Naive thymus-derived CD8-positive, alpha-beta T cell (primary cell): ENCODE measurements at places on chromosomes 7 and 10.

- no peak for DNase-seq
Observed at GRCh38 chr7:8913682-8914081, 480.3 kb downstream of the NXPH1 start.

- no peak for DNase-seq
Observed at GRCh38 chr7:128030654-128031611, at the start of gene LRRC4. Gene LRRC4, minus strand, starts transcription at chr7:128031437. Its CDS starts 797 bp downstream, at chr7:128030640.

DNA sequence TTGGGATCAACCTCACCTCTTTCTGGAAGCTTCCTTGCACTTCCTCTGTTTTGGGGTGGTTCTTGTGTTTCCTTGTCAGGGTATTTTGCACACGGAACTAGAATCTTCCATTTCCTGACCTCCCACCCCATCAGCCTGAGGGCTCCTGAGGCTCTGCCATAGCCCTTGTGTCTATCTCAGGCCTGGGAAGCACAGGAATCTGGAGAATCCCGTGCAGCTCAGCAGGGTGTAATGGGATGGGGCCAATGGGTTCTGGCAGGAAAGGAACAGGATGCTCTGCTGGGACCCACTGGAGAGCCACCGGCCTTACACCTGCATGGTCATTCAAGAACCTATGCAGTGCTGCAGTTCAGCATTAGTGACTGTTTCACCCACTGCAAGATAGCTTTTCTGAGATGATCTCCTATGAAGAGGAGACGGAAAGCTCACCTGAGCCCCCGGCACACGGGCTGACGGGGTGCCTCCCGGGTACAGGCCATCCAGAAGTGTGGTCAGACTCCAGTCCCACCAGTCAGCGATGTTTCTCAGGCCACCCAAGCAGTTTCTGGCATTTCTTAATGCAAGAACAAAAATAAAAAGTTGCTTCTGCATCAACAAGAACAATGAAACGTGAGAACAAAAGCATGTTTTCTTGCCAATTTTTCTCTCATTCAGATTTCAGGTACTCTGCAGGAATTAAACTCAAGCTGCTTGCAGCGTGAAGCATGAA lies 133.2 kb downstream of the PKD1L1 start:
- DNase-seq = no peak

DNA sequence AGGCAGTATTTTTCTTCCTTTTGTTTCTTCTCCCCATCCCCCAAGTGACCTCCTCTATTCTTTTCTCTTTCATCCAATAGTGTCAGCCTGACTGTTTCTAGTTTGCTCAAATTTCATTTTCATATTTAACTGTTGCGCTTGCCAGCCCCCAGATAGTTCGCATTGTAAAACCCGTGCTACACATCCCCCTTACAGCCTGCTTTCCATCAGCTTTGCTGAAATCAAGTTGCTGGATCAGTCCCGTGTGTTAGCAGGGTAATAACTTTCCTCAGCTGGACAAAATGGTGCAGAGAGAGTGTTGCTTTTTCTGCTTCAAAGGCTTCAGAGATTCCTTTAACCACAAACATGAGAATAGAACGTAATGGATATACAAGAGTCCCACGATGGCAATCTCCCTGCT lies 180.6 kb upstream of the NPVF start:
- DNase-seq = no peak

DNA sequence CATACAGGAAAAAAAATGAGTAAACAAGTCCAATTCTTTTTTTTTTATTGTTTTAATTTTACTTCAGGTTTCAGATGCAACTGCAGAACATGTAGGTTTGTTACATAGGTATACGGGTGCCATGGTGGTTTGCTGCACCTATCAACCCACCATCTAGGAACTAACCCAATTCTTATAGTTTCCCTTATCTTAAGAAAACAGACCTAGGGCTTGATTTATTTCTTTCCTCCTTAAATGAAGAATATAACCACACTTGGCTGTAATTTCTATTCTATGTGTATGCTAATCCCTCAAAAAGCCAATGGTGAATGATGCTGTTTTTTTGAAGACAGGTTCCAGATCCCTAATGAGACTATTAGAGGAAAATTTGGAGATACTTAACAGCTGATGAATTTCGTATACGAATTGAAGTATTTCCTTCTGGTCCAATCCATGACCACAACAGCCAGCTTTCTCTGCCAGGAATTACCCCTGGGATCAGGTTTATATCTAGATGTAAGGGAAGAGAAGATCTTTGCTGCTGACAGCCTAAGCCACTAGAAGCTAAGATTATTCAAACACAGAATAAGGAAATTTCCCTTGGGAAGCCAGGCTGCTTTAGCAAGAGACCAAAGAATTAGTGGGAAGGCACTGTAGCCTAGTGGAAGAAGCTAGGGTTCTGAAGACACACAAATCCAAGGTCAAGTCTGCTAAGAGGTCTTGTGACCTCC lies 115.8 kb downstream of the INHBA start:
- DNase-seq = no peak
